ENCODE measurements at places on chromosomes 12 and 14. TPM values are rescaled to one million over a fixed set of nuclear protein-coding genes. Genes with fewer than 3 reads are reported as not detected.

DNA sequence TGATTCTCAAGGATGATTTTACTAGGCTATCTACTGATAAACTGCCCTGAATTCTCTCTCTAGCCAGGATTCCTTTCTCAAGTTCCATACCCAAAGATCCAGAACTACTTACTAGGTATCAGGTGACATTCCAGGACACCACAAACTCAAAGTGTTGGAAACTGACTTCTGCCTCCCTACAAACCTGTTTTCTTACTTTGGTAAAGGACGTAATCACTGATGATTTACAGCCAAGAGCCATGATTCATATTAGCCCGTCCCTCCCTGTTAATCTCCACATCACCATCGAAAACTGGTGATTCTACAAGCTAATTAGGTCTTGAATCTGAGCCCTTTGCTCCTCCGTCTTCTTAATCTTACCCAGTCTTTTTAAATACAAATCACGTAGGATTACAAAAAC is 1.0 kb upstream of the ATG14 start:
- no peak for DNase-seq

DNA sequence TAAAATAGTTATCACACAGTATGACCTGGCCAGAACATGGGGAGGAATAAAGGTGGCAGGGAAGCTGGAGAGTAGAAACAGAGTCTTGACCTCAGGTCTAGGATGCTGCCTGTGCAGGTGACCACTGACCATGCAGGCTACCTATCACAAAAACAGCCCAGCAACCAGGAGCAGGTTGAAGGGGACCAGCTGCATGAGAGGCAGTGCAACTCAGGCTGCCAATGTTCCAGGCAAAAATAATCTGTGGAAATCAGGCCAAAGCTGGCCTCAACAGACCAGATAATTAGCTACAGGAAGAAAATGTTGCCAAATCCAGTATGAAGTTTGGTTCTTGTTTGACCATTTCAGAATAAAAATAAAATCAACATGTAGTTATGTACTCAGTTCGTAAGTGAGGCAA is 72.6 kb downstream of the PDE6H start:
- DNase-seq, result no peak

GRCh38 chr14:61698206-61698980 is 3.1 kb downstream of the HIF1A start:
- no peak for DNase-seq

- DNase-seq, result no peak
These were observed 143.6 kb downstream of the PAWR start for GRCh38 chr12:79547044-79547734.

DNA sequence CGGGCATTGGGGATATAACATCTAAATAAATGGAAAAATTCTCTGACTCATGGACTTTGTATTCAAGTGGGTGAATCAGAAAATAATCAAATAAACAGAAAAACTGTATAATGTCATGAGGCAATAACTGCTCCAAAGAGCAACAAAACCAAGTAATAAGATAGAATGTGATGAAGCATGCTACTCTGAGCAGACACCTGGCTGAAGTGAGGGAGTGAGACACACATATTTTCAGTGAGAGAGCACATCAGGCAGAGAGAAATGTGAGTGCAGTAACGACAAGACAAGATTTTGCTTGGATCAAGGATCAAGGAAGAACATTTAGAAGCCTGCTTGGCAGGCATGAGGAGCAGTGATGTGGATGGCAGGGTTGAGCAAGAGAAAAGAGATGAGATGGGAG is 75.8 kb upstream of the CCDC91 start:
- no peak for DNase-seq

GRCh38 chr12:12282761-12283425 is 16.0 kb upstream of the LRP6 start:
- DNase-seq, result no peak

The CSRP2 gene
- 24.0 TPM for polyA plus RNA-seq

The AQP5 gene
- 6.7 TPM for polyA plus RNA-seq

The MYF5 gene
- not detected for polyA plus RNA-seq

The PFDN5 gene
- 764 TPM for polyA plus RNA-seq
